ENCODE measurements at places on chromosomes 3 and 15.

DNA sequence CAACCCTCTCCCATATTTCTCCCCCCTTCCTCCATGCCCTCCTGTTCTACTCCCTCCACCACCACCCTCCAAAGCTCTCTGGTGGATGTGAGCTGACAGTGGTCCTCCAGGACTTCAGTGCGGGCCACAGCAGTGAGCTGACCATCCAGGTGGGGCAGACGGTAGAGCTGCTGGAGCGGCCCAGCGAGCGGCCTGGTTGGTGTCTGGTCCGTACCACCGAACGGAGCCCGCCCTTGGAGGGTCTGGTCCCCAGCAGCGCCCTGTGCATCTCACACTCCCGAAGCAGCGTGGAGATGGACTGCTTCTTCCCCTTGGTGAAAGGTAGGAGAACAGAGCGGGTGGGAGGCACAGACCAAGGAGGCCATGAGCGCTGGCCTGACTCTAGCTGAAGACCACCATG is 167.5 kb upstream of the UMPS start:
- no peak for DNase-seq

GRCh38 chr15:94700211-94700610 is 468.9 kb downstream of the MCTP2 start:
- no peak for DNase-seq

- no peak for DNase-seq
These were observed 3.0 kb downstream of the SNTN start for GRCh38 chr3:63655519-63655918.

- peak; percentile 55 for DNase-seq
These were observed 2.3 kb upstream of the VPS18 start for GRCh38 chr15:40891810-40892446.
